Thyroid gland (tissue), 4 donors: ENCODE measurements at places on chromosomes 13 and 19. TPM values are rescaled to one million over a fixed set of nuclear protein-coding genes. Genes with fewer than 3 reads are reported as not detected.

SSC5D gene
- 2.9 TPM for total RNA-seq

SRRM5 gene
- 1.5 TPM for total RNA-seq

GRCh38 chr19:37074819-37075362, 3.3 kb upstream of the ZNF420 start:
- no peak overlapping the region for H3K27ac ChIP-seq
- no peaks in the 10 kb centered on the region for H3K36me3 ChIP-seq
- H3K4me3 ChIP-seq = no peak overlapping the region
- H3K27me3 ChIP-seq = no peaks in the 10 kb centered on the region
- no peak for DNase-seq
- peaks cover 9% of the 10 kb centered on the region for H3K4me1 ChIP-seq

GRCh38 chr13:40064154-40065097, 409.0 kb downstream of the COG6 start:
- no peaks in the 10 kb centered on the region for H3K27me3 ChIP-seq
- H3K27ac ChIP-seq = no peak overlapping the region
- peaks cover 3% of the 10 kb centered on the region for H3K4me1 ChIP-seq
- DNase-seq = no peak

GRCh38 chr13:43694146-43694664, 92.6 kb downstream of the ENOX1 start:
- no peaks in the 10 kb centered on the region for H3K27me3 ChIP-seq
- no peak for DNase-seq
- no peak overlapping the region for H3K4me3 ChIP-seq
- H3K27ac ChIP-seq = no peak overlapping the region
- no peaks in the 10 kb centered on the region for H3K4me1 ChIP-seq
- no peaks in the 10 kb centered on the region for H3K36me3 ChIP-seq

DNA sequence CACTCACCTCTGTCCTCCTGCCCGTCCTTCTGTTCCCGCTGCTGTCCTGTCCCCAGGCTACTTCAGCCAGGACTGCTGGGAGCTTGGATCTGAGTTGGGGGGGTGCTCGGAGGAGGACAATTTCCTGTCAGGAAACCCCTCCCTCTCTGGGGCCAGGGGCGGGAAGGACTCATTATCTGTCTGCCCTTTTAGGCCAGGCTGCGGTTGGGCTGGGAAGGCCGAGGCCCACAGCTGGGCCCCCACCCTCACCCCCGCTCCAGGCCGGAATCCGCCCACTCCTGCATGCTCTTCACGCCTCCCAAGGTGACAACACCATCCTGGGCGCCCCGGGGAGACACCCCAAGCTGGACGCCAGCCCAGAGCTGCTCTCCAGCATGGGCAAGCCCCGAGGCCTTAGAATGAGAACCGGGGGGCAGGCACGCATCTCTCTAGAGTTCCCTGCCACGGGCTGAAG, at the start of gene EXOC3L2:
Gene EXOC3L2, minus strand, starts transcription at position 74 of the 454 bp plus-strand sequence. CDS start 6,362 bp downstream, outside the sequence.
- no peaks in the 10 kb centered on the region for H3K36me3 ChIP-seq
- no peaks in the 10 kb centered on the region for H3K27me3 ChIP-seq
- peak within 1 kb of the TSS; percentile 49 for H3K27ac ChIP-seq
- H3K4me3 ChIP-seq = no peak within 1 kb of the TSS
- peaks cover 2% of the 10 kb centered on the region for H3K4me1 ChIP-seq

DNA sequence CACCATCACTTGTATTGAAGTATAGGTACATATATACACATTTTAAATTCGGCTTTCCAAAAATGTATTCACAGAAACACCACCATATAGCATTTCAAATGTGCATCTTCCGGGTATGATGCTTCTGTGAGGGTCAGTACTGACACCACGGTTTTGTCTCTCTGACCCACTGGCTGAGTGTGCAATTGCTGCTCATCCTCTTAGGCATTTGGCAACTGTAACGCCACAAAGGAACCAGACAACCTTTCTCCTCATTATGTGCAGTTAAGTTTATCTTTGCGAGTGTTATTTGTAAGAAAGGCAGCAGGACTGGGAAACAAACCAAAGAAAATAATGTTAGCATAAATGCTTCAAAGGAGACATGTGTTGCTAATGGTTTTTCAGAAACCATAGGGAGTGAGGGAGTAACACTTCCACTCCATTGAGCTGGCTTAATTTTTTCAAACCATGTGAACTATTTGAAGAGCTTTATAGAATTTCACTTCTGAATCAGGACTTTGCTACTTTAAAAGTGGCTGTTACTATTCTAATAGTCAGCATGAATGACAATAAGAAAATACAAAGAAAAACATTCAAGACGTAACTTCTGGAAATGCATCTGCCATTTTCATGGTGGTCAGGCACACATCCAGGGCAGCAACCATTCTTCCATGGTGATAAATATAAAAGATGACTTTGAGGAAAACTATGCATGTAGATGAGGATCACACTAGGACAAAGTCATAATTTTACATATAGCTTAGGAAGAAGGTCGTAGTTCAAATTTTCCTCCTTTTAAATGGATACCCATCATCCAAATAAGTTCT, 423.3 kb downstream of the MZT1 start:
- H3K36me3 ChIP-seq = no peaks in the 10 kb centered on the region
- H3K4me3 ChIP-seq = no peak overlapping the region
- no peak for DNase-seq
- H3K27me3 ChIP-seq = no peaks in the 10 kb centered on the region
- H3K27ac ChIP-seq = no peak overlapping the region
- no peaks in the 10 kb centered on the region for H3K4me1 ChIP-seq

- no peak overlapping the region for H3K27ac ChIP-seq
- DNase-seq = no peak
- no peaks in the 10 kb centered on the region for H3K36me3 ChIP-seq
- no peaks in the 10 kb centered on the region for H3K27me3 ChIP-seq
Measured at GRCh38 chr13:91203430-91203829, 144.1 kb upstream of the MIR17HG start.

GRCh38 chr13:31824705-31825517, 85.6 kb downstream of the RXFP2 start:
- no peaks in the 10 kb centered on the region for H3K4me1 ChIP-seq
- no peak overlapping the region for H3K4me3 ChIP-seq
- DNase-seq = no peak
- no peak overlapping the region for H3K27ac ChIP-seq
- H3K36me3 ChIP-seq = no peaks in the 10 kb centered on the region

DNA sequence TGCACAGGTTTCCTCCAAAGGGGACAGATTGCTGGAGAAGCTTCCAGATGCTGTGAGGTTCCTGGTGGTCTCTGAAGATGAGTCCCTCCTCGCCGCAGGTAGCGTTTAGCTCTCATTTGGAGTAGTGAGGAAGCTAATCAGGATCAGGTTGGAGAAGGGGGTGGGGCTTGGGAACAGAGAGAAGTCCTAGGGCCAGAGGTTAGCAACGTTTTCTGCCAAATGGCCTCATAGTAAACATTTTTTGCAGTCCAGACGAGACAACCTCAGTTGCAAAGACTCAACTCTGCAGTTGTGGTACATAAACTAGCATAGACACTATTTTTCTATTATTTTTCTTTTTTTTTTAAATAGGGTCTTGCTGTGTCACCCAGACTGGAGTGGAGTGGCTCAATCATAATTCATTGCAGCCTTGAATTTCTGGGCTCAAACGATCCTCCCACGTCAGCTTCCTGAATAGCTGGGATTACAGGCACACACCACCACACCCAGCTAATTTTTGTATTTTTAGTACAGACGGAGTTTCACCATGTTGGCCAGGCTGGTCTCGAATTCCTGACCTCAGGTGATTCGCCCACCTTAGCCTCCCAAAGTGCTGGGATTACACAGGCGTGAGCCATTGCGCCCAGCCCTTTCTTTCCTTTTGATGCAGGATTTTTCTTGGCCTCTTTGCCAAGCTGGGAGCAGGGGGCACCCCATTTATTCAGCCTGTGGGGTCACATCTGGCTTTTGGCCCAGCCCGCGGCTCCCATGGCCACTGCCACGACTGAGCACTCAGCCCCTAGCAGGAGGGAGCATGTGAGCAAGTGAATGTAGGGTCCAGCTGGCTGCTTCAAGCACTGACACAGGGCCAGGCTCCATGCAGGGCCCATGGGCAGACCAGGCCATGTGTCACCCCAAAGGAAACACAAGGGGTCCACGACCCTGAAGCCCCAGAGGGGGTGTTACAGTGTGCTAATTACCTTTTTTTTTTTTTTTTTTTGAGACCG, 34.4 kb upstream of the SIN3B start:
- no peaks in the 10 kb centered on the region for H3K27me3 ChIP-seq
- no peak overlapping the region for H3K4me3 ChIP-seq
- H3K36me3 ChIP-seq = no peaks in the 10 kb centered on the region
- no peaks in the 10 kb centered on the region for H3K4me1 ChIP-seq
